ENCODE measurements at places on chromosomes 7 and 10.

GRCh38 chr7:1544896-1545416 lies 11.0 kb downstream of the TMEM184A start:
- no peak for DNase-seq

- no peak for DNase-seq
Observed at GRCh38 chr10:50554995-50555568, 68.7 kb downstream of the SGMS1 start.

DNA sequence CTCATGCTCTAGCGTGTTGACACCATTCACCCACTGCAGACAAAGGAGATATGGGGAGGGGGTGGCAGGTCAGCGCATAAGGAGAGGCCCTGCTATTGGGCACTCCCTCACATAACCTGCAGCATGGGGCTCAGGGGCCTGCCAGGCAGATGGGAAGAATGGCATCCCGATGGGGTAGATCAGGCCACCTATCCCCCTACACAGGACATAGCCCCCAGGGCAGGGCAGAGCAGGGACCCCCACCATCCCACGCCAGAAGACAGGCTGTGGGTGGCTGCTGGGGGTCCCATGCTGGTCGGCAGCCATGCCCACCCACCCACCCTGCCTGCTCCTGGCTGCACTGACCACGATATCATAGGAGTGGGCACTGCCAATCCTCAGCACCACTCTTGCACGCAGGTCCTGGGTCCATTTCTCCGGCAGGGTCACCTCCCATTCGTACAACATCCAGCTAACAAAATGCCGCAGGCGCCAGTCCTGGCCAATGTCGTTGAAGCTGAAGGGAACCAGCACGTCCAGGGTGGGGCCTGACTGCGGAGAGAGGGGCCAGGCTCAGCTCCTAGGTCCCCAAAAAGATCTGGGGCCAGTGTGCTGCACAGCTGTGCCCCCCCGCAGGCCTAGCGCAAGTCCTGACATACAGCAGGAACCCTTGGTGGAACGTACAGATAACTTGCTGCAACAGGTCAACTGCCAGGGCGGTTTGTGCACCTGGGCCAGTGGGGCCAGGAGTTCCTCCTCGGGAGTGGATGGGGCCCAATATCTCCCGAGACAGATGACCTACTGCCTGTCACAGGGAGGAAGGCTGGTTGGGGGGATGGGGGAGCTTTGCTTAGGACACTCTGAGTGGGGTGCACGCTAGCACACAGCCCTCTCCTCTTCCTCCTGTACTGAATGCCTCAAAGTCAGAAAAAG lies 45.9 kb upstream of the ZNF479 start:
- no peak for DNase-seq

- DNase-seq: no peak
Observed at GRCh38 chr10:15742836-15743235, 23.1 kb upstream of the ITGA8 start.

DNA sequence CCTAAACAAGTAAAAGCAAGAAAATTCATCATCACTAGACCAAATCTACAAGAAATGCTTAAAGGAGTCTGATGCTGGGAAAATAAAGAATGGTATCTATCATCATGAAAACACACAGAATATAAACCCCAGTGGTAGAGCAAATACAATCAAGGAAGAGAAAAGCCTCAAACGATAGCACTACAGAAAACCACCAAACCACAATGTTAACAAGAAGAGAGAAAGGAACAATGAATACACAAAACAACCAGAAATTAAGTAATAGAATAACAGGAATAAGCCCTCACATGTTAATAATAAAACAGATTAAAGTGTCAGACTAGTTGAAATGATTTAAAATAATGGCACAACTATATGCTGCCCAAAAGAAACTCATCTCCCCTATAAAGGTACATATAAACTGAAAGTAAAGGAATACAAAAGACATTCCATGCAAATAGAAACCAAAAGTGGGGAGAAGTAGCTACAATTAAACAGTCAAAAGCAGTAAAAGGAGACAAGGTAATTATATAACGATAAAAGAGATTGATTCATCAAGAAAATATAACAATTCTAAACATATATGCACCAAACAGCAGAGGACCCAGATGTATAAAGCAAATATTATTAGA lies 77.3 kb downstream of the JMJD1C start:
- no peak for DNase-seq

DNA sequence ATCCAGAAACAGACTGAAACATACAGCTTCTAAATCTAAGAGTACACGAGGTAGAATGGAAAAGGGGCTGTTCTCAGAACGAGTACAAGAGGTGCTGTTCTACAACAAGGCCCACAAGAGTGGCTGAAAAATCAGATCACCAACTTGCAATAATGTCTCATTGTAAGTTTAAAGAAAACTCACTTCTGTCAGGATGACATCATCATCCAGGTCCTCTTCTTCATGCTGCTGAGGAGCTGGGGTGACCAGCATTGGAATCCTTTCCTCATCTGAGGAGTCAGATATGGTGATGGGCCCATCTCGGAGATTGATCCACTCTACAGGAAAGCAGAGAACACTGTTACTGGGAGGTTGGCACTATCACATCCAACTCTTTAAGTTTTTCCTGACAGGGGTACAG lies 28.8 kb downstream of the RNF216 start:
- no peak for DNase-seq

DNA sequence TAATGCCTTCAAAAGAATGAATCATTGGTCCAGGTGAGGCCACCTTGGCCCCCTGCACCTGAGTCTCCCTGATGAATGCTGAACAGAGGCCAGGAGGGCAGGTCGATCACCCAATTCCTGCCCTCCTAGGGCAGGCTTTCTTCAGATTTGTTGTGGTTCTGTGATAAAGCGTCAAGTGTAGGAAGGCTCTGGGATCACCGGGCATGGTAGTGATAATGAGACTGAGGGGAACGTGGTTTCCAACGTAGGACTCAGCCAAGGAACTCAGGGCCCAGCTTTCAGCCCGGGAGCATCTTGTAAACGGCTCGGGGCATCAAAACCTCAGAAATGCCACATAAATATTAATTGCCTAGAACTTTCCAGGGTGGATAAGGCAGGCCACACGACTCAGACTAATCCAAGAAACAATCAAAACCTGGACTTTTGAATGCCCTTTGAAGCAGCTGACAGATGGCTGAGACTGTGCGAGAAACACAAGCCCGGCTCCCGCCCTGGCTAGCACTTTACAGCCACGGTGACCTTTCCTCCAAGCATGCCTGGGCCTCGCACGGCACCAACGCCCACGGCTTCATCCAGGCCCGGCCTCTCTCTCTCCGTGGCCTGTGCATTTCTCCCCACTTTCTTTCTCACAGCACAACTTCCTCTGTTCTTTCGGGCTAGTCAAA lies 239.3 kb upstream of the GRB10 start:
- DNase-seq: no peak

DNA sequence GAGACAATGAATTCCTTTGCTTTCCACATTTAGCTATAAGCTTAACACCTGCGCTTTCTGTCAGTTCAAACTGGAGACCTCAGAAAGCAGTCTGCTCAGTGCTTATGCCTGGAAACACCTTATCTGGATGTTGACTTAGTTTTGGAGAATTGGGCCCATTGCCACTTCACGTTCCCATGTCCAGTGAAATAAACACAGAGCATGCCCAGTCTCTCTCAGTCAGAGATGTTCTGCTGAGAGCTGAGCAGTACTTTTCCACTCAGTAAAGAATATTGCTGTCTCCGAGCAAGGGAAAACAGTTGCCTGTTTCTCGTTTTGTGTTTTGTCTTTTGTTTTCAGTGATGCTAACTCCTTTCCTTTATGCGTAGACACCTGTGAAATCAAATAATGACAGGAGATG lies 83.2 kb upstream of the PRR15 start:
- no peak for DNase-seq

GRCh38 chr10:78871796-78872195 lies 197.0 kb upstream of the ZMIZ1 start:
- no peak for DNase-seq

- DNase-seq: no peak
Observed at GRCh38 chr10:125424191-125424847, 258.6 kb downstream of the TEX36 start.

GRCh38 chr7:128903621-128904361 lies 6.7 kb downstream of the KCP start:
- DNase-seq: no peak

- no peak for DNase-seq
Observed at GRCh38 chr7:1244700-1245523, 12.2 kb downstream of the UNCX start.

DNA sequence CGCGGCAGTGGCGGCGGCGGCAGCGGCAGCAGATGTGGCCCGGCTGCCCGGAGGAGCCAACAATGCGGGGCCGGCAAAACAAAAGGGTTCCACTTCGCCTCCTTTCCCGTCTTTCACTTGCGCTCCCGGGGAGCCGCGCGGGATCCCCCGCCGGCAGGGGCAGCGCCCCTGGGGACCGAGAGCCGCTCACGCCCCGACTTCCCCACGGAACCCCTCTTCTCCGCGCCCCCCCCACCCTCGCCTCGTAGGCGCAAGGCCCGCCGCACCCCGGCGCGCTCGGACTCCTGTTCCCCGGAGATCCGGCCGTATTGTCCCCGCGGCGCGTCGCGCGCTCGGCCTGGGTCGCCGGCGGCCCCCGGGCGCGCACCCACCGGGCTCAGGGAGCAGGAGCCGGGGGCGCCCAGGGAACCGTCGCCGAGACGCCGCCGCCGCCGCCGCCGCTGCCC lies 854 bp downstream of the CTBP2 start:
- no peak for DNase-seq

DNA sequence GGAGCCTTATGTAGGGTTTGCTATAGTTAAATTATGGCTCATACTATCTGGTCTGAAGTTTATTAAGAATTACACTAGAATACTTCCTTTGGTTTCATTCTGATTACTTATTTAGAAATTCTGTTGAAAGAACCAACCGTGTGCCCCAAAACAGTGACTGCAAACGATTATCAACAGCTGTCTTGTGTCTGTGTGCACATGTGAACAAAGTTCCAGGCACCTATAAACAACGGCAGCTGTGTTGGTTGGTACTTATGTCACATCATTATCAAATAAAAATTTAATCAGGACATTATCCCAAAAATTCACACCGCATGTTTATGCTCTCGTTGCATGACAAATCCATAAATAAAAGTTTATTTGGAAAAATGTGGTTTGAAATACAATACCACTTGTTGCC lies 80.6 kb downstream of the USP6NL start:
- no peak for DNase-seq

- DNase-seq: no peak
Observed at GRCh38 chr10:89867964-89868363, 166.6 kb downstream of the KIF20B start.

GRCh38 chr7:44411306-44411705 lies 79.2 kb downstream of the NUDCD3 start:
- no peak for DNase-seq

- DNase-seq: no peak
Observed at GRCh38 chr10:126479280-126479895, 91.1 kb upstream of the ADAM12 start.

DNA sequence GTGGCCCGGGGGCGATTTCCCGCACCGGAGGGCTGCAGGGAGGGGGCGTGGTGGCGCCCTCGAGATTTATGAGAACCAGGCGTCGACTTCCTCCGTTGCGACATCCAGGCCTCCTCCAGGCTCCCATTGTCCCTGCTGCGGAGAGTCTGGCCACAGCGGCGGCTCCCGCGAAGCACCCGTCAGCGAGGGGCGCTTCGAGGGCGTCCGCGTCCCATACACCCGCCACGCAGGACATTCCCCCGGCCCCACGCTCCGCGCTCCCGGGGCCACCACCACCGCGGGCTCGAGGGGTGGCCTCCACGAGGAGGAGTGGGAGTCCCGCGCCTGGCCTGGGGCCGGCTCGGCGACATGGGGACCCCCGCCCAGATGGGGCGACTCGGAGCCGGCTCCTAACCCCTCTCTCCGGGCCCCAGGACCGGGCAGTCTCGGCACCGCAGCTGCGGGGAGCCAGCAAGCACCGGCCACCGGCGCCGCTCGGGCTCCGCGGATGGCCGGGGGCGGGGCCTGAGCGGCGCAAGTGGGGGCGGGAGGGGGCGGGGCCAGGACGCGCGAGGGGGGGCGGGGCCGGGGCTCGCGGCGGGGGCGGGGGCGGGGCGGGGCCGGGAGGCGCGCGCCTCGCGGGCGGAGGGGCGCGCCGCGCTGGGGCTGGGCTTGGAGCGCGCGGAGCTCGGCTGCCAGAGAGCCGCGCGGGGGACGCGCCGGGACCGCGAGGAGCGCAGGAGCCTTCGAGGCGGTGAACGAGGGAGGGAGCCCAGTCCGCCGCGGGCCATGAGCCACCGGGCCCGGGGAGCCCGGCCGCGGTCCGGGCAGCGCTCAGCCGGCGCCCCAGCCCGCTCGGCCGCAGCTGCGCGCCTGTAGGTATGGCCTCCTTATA lies at the start of gene SH2B2:
Gene SH2B2, plus strand, starts transcription at position 632 of the 874 bp plus-strand sequence. CDS start 13,683 bp downstream, outside the sequence.
- peak; percentile 43 for DNase-seq

- DNase-seq: no peak
Observed at GRCh38 chr10:21369697-21370096, 155.8 kb downstream of the SKIDA1 start.

- DNase-seq: peak; percentile 4
Observed at GRCh38 chr10:72563327-72563932, 62.4 kb downstream of the MICU1 start.

DNA sequence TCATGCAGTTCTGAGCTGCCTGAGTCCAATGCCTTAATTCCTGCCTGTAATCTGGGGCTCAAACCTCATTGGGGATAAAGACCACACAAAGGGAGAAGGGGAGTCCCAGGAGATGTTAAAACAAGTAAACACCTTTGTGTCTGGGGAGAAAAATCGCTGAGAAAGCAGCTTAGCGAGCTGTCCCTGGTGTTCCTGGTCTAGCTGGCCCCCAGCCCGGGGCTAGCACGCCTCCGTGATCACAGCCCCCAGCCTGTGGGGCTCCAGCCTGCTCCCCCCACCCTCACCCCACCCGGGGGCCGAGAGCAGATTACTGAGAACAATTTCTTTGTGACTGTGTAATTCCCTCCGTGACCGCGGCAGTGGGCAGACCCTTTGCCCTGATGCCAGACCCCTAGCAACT lies 24.8 kb downstream of the DPCD start:
- no peak for DNase-seq

DNA sequence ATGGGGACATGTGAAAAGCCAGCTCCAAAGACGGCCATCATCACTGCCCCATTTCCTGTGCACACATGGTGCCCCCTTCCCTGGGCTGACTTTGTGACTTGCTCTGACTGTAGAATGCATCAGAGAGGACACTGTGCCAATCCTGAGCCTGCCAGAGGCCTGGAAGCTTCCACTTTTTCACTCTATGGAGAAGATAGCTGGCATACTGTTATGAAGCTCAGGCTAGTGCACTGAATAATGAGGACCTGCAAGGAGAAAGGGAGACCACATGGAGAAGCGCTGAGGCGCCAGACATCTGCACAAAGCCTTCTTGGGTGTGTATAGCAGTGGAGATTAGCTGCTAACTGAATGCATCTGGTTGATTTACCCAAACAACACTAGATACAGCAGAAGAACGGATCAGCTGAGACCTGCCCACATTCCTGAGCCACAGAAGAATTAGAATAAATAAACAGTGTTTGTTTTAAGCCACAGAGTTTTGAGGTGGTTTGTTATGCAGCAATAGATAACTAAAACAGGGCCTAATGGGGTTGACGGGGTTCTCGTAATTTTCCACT lies 58.9 kb upstream of the C10orf90 start:
- DNase-seq: no peak

GRCh38 chr7:102943423-102944169 lies 30.8 kb downstream of the LRRC17 start:
- DNase-seq: no peak

GRCh38 chr7:1586827-1587705 lies 17.2 kb upstream of the PSMG3 start:
- DNase-seq: no peak
